ENCODE measurements at places on chromosomes 16 and 17.

DNA sequence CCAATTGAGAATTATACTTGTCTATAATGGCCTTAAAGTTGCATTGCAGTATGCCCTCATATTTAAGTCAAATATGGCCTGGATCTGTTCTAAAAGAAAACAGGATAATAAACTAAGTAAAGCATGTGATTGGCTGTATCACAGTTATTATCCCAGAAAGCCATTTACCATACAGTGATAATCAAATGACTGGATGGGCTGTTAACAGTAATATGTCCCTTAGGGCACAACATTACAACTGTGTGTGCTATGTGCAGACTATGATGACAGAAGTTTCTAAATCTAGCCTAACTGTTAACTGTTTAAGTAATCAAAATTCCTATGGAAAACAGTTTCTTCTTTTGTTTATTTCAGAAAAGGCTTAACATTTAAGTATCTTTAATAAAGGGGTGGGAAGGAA lies 145.7 kb downstream of the STXBP4 start:
- DNase-seq, result no peak

DNA sequence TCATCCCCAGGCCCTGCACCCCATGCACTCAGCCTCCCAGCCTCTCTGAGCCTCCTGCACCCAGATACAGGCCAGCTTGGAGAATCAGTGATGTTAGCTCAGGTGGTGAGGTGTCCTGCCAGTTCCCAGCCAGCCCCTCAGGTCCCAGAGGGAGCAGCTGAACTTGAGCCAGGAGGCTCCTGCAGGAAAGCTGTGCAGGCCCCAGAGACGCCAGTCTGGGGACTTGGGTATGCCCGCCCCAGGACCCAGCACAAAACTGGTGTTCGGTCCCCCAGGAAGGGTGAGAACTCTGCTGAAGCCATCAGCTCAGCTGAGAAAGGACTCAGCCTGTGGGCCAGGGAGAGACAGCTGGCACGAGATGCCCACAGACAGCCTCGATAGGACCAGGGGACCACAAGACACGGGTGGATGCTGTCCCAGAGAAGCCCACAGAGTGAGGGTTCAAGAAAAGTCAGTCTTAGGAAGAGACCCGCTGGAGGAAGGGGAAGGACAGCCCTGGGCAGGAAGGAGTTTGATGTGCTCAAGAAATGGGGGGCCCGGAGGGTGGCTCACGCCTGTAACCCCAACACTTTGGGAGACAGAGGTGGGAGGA lies 11.0 kb downstream of the ENDOV start:
- no peak for DNase-seq

- no peak for DNase-seq
These were observed 33.8 kb upstream of the CRISPLD2 start for GRCh38 chr16:84785843-84786581.

DNA sequence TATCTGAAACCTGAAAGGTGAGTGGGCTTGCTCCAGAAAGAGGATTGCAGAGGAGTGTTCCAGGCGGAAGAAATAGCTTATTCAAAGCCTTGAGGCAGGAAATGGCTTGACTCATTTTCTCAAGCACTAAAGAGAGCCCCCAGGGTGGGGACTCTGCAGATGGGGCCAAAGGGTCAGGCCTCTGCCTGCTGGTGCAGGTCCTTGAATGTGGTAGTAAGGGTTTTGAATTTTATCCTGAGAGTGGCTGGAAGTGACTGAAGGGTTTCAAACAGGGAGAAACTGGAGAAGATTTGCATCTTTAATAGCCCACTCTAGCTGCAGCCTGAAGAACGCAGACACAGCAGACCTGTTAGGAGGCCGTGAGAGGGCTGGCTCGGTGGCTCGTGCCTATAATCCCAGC lies 144.4 kb downstream of the CCT6B start:
- DNase-seq, result no peak

- no peak for DNase-seq
These were observed 7.4 kb upstream of the NUDT16L1 start for GRCh38 chr16:4685776-4686496.

DNA sequence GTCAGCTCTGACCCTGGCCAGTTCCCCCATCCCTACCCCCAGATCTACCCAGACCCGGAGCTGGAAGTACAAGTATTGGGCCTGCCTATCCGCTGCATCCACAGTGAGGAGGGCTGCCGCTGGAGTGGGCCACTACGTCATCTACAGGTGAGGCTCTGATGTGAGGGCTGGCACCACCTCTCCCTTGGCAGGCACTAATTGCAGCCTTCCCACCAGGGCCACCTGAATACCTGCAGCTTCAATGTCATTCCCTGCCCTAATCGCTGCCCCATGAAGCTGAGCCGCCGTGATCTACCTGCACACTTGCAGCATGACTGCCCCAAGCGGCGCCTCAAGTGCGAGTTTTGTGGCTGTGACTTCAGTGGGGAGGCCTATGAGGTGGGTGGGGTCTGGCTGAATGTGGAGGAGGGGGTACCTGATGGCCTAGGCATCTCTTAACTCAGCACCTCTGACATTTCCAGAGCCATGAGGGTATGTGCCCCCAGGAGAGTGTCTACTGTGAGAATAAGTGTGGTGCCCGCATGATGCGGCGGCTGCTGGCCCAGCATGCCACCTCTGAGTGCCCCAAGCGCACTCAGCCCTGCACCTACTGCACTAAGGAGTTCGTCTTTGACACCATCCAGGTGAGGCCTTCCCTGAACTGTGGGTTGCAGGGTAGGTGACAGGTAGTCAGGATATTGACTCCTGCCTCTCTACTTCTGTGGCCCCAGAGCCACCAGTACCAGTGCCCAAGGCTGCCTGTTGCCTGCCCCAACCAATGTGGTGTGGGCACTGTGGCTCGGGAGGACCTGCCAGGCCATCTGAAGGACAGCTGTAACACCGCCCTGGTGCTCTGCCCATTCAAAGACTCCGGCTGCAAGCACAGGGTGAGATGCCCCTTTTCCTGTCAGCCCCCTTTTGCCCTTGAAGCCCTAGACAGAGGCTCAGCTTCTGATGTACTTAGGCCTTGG lies 4.3 kb downstream of the TRAF4 start:
- no peak for DNase-seq

DNA sequence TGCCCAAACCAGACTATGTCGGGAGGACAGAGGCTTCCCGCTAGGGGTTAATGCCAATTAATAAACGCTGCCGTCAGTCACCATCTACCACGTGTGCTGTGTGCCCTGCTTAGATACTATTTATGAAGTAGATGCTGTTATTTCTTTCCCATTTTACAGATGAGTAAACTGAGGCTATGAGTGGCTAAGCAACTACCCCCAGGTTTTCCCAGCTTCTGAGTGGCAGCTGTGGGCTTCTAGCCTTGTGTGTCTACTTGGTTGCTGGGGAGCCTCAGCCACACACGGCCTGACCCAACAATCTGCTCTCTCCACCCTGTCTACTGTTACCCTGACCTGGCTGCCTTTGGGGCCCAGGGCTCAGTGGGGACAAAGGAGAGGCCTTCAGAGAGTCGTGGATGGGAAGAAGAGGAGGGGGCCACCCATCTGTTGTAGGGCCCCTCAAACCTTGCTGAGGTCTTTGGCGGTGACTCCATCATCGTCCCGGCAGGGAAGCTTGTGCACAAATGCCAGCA lies 7.1 kb downstream of the GIT1 start:
- no peak for DNase-seq

GRCh38 chr16:55655381-55655896 lies 349 bp upstream of the SLC6A2 start:
- no peak for DNase-seq
